ENCODE measurements at places on chromosomes 3 and 15. TPM values are rescaled to one million over a fixed set of nuclear protein-coding genes. Genes with fewer than 3 reads are reported as not detected.

DNA sequence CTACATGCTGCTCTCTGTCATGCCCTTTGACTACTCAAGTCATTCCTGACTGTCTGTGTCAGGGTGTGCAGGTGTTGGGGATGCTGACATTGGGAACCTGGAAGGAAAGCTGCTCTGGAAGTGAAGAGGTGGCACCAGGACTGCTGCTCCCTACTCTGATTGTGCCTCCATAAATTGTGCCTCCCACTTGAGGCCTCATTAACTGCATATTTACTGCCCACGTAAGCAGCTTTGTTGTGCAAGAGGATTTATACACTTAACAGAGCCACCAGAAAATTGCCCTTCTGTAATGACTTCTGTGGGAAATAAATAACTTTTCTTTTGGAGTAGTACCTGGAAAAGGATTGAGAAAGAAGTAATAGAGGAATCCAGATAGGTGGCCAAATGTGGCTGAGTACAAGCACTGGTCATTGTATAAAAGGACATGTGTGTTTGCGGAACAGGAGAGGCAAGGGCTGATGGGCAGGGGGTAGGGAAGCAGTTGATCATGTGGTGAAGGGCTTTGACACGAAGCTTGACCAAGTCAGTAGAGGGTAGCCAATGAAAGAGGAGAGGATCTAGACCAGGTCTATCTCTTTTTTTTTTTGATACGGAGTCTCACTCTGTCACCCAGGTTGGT is 24.8 kb downstream of the IL20RB start:
- H3K4me1 ChIP-seq = no peaks in the 10 kb centered on the region
- H3K27ac ChIP-seq = no peak overlapping the region
- DNase-seq = no peak
- H3K4me3 ChIP-seq = no peak overlapping the region

Gene ASB14
- total RNA-seq = not detected

DNA sequence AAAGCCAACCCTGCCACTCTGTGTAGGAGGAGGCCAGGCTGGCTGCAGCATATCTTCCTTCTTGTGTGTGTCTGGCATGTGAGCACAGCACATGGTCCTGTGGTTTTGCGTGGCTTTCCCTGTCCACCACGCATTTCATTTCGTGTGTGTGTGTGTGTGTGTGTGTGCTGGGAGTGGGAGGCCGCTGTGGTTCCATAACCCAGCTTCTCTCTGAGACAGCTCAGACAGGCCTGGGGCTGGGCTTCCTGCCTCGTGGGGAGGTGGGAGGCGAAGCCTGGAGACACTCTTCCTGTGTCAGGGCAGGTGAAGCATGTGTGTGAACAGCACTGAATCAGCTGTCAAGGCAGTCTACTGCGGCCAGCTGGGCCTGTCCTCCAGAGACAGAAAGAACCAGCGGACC is 16.0 kb upstream of the MRPS22 start:
- H3K27me3 ChIP-seq = peaks cover 14% of the 10 kb centered on the region
- H3K27ac ChIP-seq = no peak overlapping the region
- H3K4me1 ChIP-seq = peaks cover 4% of the 10 kb centered on the region

GRCh38 chr3:158790901-158791589 is 10.8 kb upstream of the MFSD1 start:
- H3K27ac ChIP-seq = no peak overlapping the region
- H3K27me3 ChIP-seq = no peaks in the 10 kb centered on the region
- no peaks in the 10 kb centered on the region for H3K4me1 ChIP-seq
- no peaks in the 10 kb centered on the region for H3K36me3 ChIP-seq
- peak; percentile 77 for DNase-seq
- H3K4me3 ChIP-seq = no peak overlapping the region
